ENCODE measurements at places on chromosomes 3 and 15.

GRCh38 chr3:73813291-73813690, 188.6 kb upstream of the PDZRN3 start:
- no peak for DNase-seq

DNA sequence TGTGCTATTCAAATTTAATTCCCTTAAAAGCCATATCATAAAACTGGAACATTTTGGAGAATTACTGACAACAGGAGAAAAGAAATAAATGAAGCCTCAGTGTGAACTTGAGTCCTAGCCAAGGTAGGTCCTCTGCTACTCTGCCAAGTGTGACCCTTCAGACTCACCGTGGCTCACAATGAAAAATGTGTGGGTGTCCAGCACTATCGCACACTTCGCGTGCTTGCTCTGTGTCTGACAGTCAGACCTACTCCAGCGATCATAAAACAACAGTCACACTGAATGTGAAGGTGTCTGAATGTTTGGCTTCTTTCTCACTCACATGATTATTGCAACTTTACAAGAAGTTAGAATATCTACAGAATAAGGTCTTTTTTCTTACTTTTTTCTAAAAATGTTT, 65.8 kb upstream of the TRA2B start:
- no peak for DNase-seq

DNA sequence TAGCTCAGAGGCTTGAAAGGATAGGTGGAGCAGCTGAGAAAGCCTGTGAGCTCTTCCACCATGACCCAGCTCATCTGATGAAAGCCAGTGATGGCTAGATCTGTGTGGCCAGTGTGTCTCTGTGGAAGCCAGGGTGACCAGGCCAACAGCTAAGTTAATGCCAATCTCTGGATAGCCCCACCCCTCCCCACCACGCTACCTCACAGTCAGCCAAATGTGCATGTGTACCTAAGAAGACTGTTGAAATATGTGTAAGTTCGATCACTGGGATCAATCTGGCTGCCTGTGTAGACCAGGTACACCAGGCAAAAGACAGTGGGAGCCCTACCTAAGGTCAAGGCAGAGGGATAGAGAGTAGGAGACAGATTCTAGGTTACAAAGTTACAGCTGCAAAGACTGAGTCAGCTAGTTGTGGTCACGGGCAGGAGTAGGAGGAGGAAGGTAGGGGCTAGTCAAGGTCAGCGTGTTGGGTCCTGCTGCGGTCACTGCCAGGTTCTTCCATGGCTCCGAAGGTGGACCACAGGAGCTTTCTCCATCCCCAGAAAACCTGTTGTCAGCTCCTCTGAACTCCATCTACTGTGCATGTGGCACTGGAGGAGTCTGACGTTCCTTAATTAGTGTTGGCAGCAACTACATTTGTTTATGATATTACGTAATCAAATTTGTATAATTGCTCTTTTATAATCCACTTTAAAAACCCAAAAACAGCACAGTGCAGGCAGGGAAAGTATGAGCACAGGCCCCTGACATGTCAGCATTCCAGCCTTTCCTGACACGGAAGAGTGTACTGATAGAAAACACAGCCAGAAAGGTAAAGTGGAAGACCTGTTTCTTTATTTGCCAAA, 318.0 kb downstream of the CLSTN2 start:
- no peak for DNase-seq

DNA sequence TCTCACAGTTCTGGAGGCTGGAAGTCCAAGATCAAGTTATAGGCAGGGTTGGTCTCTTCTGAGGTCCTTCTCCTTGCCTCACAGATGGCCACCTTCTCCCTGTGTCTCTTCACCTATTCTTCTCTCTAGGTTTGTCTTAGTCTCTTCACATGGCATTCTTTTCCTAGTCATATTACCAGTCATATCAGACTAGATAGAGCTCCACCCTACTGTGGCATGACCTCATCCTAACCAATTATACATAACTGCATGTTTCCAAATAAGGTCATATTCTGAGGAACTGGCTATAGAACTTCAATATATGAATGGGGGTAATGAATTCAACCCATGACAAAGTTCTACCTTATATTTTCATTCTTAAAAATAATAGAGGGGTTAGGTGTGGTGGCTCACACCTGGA, 196.4 kb upstream of the UBE3A start:
- DNase-seq = no peak

GRCh38 chr3:159252274-159252673, 450.4 kb downstream of the MFSD1 start:
- DNase-seq = no peak

- DNase-seq = no peak
Observed at GRCh38 chr3:124431331-124431994, 298.8 kb upstream of the UMPS start.

DNA sequence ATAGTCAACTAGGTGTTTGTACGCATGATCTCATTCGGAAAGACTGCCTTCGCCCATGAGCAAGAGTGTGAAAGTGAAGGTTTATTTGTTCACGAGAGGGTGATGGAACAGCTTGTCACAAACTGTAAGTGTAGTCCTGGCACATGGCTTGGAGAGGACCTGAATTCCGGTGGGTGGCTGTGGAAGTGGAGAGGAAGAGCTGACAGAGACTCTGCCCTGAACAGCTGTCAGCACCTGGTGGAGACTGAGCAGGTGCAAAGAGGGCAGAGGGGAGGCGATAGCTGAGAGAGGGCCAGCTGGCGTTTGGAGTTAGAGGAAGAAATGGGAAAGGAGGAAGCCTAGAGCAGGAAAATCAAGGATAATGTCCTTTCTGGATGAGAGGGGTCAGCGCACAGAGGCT, 155.7 kb downstream of the EEFSEC start:
- no peak for DNase-seq

GRCh38 chr3:80618295-80619256, 850.8 kb upstream of the ROBO1 start:
- no peak for DNase-seq

- no peak for DNase-seq
Observed at GRCh38 chr3:66577426-66578203, 76.8 kb upstream of the LRIG1 start.

GRCh38 chr15:40949756-40950207, 3.5 kb upstream of the CHAC1 start:
- no peak for DNase-seq

GRCh38 chr3:176904506-176904905, 292.8 kb downstream of the TBL1XR1 start:
- DNase-seq = no peak

GRCh38 chr3:128012050-128012449, 40.2 kb upstream of the SEC61A1 start:
- no peak for DNase-seq
